ENCODE measurements at places on chromosomes 7 and 10. TPM values are rescaled to one million over a fixed set of nuclear protein-coding genes. Genes with fewer than 3 reads are reported as not detected.

The MET gene
- not detected for polyA plus RNA-seq

The VIPR2 gene
- polyA plus RNA-seq, result not detected

The MMRN2 gene
- polyA plus RNA-seq, result 0.15 TPM

The SPDYE16 gene
- not detected for polyA plus RNA-seq

The LAMB1 gene
- not detected for polyA plus RNA-seq

The CUTC gene
- polyA plus RNA-seq, result 88.8 TPM

GRCh38 chr10:17199351-17199804 lies 2.1 kb downstream of the TRDMT1 start:
- no peak for DNase-seq

DNA sequence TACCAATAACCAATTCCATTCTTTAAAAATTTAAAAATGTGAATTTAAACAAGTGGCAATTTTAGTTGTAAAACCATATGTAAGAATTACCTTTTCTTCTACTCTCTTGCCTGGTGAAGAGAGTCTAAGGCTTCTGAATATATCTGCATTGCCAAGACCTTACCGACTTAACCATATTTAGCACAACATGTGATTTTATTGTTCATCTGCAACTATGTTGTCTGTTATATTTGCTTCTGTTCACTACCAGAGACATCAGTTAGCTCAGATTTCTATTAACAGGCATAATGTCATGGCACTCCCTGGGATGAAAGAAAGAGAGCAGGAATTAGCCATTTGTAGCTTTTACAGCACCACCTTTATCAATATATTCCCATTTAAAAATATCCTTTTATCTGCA lies 55.3 kb downstream of the CHN2 start:
- DNase-seq, result no peak

- DNase-seq, result no peak
These were observed 105.4 kb upstream of the LAMB4 start for GRCh38 chr7:108235451-108236061.

- DNase-seq, result no peak
These were observed 123.9 kb upstream of the ZMIZ1 start for GRCh38 chr10:78944723-78945312.

GRCh38 chr7:42035210-42035609 lies 201.8 kb downstream of the GLI3 start:
- DNase-seq, result no peak

DNA sequence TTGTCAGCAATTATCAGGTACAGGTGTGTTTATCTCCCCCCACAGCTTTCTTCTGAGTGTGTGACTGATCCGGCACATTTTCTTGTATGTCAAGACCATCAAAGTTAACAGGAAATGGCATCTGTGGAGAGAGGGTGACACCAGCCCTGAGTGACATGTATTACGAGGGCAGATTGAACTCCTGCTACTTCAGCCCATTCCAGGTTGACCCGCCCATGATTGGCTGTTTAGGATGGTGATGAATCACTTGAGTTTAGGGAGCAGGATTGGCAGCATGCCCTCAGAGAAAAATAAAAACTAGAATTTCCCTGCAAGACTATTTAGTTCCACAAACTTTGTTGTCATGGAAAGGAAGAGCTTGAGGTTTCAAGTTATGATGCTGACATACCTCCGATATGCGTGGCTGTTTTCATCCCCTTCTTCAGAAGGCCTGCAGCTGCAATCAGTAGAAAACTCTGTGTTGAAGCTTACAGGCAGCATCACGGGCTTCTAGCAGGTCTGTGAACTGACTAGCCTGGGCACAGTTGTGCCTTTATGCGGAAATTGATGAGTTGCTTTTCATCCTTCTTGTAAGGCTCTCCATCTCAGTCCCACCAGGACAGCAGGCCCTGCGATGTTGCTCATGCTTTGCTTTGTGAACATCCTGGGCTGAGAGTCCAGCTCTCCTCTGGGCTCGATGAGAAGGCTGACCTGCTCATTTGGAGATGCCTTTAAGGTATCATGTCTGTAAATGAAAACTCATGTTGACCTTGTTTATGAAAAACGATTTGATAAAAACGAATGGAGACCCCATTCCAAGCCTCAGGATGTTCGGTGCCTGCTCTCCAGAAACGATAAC lies 8.0 kb upstream of the CELF2 start:
- peak; percentile 40 for DNase-seq

- DNase-seq, result no peak
These were observed 27.1 kb downstream of the DAGLB start for GRCh38 chr7:6420680-6421079.

DNA sequence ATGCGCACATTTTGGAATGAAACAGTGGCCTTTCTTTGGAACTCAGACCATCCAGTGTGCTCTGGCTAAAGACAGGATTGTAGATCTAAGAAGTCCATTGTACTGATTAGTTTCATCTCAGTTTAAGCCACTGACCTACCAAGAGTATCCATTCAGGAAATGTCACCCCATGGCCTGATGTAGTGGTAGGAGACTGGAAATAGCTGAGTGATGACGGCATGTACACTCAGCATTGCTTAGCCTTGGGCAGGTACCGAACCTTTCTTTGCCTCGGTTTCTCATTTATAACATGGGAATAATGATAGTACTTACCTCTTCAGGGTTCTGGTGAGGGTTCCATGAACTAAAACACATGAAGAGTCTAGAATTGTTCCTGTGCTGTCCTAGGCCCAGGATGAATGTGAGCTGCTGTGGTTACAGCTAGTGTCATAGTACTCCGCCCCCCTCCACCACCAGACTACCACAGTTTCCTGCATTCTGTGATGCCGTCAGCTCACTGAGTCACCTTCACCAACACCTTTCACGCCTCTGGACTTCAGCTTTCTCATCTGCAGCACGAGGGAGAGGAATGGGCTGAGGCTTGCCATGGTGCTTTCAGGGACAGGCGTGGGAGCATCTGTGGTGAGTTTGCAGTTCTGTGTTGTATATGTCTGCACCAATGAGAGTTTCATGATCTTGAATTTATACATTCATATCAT lies 484.0 kb upstream of the GALNT17 start:
- DNase-seq, result peak; percentile 90

GRCh38 chr7:66348959-66349358 lies 143.8 kb downstream of the TPST1 start:
- DNase-seq, result no peak

- no peak for DNase-seq
These were observed 162.9 kb upstream of the CELF2 start for GRCh38 chr10:10854725-10855124.

GRCh38 chr7:21417647-21418046 lies 10.2 kb upstream of the SP4 start:
- no peak for DNase-seq

GRCh38 chr7:48102530-48102929 lies 13.5 kb downstream of the UPP1 start:
- no peak for DNase-seq

- DNase-seq, result no peak
These were observed 12.7 kb downstream of the FBXW4 start for GRCh38 chr10:101682172-101682825.

GRCh38 chr7:69534461-69535041 lies 63.7 kb upstream of the AUTS2 start:
- no peak for DNase-seq
